ENCODE measurements at places on chromosomes 6 and 20.

DNA sequence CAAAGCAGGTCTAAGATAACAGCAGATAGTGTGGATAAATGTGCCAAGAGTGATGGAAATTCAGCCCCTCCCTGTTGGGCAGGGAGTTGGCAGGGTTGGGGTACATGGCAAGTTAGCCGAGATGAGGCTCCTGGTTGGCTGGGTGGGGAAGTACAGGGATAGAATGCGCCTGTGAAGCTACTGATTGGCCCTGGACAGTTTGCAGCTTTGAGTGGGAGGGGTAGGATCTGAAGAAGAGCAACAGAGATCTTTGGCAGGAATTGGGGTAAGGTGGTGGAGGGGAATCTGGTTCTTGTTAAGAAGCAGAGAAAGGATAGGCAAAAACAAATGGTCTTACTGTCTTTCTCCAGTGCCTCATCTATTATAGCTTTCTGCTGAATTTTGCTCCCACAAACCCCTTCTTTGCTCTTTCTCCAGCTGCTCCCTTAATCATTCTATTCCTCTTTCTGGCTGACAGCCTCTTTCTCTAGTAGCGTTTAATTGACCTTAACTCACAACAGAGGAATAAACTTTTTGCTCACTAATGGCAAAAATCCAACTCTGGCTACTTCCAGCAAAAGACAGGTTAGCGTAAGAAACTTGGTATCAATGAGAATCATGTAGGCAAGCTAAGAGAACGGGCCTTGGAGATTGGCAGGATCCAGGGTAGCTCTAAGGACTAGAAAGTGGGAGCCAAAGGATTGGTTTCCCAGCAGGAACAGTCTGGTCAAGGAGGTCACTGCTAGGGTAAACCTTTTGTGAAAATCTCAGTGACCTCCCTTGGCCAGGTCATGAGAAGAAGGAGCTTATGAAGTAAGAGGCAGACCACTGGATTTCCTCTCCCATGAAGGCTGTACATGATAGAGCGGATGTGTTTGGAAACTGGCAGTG lies 86.3 kb upstream of the CARMIL1 start:
- DNase-seq: peak; percentile 84

GRCh38 chr6:6312901-6313441 lies 7.5 kb downstream of the F13A1 start:
- DNase-seq: no peak

DNA sequence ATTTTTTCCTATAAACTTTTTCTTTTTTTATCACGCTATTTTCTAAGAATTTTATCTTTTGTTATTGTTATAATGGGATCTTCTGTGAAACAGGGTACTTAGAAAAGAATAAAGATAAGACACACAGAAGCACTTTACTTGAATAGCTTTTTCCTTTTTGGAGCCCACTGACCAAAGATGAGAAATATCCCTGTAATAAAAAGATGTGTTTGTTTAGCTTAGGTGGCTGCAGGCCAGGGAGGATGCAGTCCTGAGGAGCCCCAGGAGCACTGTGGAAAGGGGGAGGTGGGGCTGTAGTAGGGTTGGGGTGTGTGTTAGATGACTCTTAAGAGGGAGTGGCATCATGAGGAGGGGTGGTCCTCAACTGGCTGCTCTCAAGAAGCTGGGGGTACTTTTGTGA lies 128.6 kb downstream of the ARID1B start:
- no peak for DNase-seq

GRCh38 chr20:10090588-10091166 lies 55.9 kb downstream of the ANKEF1 start:
- peak; percentile 56 for DNase-seq

- no peak for DNase-seq
Measured at GRCh38 chr20:24957326-24958016, 8.4 kb downstream of the CST7 start.

DNA sequence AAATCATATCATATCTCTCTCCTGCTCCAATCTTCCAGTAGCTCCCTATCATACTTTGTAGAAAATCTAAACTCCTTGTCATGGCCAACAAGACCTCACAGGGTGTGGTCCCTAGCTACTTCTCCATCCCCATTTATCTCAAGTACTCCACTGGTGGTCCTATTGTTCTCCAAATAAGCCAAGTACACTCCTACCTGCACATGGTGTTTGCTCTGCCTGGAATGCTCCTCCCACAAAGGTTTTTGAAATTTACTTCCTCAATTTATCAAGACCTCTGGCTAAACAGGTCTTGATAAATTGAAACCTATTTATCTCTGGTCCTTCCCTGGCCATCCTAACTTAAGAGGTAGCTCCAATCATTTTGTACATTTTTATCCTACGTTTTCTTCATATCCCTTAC lies 12.1 kb downstream of the TMX4 start:
- DNase-seq: no peak

DNA sequence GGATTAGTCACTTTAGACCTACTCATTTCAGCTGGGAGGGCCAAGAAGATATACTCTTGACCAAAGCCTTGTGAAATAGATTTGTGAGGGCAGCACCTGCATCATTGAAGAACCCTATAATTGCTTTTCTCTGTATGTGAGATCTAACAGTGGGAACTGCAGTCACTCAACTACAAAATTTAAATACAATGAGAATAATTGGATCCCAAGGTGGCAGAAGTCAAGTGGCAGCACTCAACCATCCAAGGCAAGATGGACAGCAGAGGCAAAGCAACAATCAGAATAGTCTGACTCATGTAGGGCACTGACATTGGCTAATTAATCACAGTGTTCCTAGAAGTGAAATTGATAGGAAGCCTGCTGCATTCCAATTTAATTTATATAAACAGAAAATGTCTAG lies 8.9 kb upstream of the NKAIN2 start:
- DNase-seq: no peak

GRCh38 chr20:41352666-41353065 lies 12.0 kb downstream of the LPIN3 start:
- no peak for DNase-seq

GRCh38 chr20:62540504-62540903 lies 64.7 kb upstream of the GATA5 start:
- DNase-seq: no peak

GRCh38 chr6:36700831-36701230 lies 3.2 kb downstream of the RAB44 start:
- DNase-seq: no peak

GRCh38 chr6:7919871-7920270 lies 9.3 kb upstream of the TXNDC5 start:
- peak; percentile 78 for DNase-seq

DNA sequence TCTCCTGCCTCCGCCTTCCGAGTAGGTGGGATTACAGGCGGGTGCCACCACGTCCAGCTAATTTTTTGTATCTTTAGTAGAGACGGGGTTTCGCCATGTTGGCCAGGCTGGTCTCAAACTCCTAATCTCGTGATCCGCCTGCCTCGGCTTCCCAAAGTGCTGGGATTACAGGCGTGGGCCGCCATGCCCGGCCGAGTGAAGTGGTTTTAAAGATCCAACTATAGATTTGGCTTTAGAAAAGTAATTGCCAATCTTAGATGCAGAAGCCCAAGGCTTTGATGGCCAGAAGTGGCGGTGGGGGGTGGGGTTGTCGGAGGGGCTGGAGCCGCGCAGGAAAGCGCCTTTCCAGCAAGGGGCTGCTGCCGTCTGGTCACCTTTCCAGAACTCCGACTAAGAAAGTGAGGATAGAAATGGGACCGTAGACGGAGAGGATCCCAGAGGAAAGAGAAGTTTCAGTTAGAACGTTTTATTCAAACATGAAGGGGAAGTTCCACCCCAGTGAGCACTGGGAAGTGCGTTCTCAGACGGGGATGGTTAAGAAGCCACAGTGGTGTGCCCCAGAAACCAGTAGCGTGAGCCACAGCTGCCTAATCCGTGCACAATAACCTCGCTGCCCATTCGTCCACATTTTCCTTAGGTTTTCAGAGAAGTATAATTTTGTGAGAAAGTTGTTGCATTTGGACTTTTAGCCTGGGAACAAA lies 69.7 kb downstream of the DLL1 start:
- DNase-seq: no peak

Measured in fibroblast of skin of right biceps (primary cell).